ENCODE measurements at places on chromosomes 5 and 9.

DNA sequence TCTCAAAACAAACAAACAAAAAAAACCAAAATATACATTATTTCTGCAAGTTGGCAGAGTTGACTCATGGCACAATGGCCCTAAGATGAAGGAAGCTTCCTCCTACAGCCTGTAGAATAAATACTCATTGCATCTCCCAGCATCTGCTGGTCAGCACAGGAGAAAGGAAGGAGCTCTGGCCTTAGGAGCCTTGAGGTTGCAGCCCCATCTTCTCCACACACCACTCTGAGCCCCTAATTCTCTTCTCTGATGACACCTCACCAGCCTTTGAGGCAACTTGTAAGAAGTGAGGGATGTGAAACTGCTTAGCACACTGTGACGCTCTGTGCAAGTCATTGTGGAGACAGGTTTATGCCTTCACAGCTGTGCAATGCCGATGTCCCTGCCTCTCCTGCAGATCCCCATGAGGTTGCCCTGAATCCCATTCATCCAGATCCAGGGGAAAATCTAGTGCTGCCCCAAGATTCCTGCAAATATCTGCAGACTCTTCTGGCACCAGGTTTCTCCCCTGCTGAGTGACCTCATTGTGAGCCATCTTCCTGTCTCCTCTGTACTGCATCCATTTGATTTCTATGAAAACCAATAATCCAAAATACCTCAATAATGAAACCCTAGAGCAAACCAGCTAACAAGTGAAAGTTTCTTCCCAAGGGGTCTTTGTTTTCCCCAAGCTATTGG lies 65.3 kb upstream of the TGFBR1 start:
- DNase-seq, result no peak

- DNase-seq, result no peak
These were observed 252.9 kb upstream of the SLC24A2 start for GRCh38 chr9:20041697-20042081.

DNA sequence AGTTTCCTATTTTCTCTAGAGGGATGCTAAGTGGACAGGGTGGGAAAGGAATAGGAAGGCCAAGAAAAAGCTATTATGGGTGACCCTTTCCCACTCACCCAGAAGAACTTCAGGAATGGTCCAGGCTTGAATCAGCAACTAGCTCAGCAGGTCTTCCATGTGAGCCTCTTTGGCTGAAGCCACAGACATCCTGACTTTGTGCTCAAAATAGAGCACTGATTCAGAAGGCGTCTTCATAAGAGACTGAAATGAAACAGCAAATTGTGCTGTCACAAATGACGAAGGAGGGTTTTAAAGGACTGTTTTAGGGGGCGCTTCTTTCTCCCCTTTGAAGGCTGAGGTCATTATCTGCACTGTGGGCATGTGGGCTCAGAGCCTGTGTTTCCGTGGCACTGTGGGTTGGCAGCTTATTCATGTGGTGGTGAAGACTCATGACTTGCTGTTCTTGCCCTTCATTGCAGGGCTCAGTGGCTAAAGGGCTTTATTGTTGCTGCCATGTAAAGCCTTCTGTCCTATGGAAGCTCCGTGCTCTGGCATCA lies 65.8 kb upstream of the NFIL3 start:
- no peak for DNase-seq

DNA sequence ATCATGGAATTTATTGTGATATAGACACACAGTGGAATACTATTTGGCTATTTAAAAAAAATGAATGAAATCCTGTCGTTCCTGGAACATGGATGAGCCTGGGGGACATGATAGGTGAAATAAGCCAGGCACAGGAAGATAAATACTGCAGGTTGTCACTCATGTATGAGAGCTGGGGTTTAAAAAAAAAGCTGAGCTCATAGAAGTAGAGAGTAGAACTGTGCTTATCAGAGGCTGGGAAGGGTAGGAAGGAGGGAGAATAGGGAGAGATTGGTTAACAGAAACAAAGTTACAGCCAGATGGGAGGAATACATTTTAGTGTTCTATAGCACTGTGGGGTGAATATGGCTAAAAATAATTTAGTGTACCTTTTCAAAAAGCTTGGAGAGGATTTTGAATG lies 200.6 kb upstream of the NR4A3 start:
- DNase-seq, result no peak

DNA sequence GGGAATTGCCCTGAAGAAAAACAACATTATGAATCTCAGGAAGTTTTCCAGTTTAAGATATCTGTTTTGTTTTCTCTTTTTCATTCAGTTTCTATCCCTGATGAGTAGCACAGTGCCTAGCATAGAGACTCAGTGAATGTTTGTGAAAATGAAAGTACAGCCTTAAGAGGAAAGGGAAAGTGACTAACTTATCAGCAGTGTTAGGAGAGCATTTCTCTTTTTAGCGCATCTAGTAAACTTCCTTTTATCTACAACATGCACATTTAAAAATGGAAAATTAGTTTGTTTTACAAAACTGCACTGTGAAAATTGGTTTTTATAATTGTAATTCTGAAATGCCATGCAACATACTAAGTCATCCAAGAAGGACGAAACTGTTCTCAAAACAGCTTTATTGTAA lies 110.8 kb downstream of the SMARCA2 start:
- no peak for DNase-seq

- no peak for DNase-seq
These were observed 33.9 kb downstream of the TRIP13 start for GRCh38 chr5:926417-927171.

- no peak for DNase-seq
These were observed 17.9 kb downstream of the OR13J1 start for GRCh38 chr9:35852267-35852815.

- no peak for DNase-seq
These were observed 898.5 kb upstream of the SEMA6A start for GRCh38 chr5:117473165-117473564.

DNA sequence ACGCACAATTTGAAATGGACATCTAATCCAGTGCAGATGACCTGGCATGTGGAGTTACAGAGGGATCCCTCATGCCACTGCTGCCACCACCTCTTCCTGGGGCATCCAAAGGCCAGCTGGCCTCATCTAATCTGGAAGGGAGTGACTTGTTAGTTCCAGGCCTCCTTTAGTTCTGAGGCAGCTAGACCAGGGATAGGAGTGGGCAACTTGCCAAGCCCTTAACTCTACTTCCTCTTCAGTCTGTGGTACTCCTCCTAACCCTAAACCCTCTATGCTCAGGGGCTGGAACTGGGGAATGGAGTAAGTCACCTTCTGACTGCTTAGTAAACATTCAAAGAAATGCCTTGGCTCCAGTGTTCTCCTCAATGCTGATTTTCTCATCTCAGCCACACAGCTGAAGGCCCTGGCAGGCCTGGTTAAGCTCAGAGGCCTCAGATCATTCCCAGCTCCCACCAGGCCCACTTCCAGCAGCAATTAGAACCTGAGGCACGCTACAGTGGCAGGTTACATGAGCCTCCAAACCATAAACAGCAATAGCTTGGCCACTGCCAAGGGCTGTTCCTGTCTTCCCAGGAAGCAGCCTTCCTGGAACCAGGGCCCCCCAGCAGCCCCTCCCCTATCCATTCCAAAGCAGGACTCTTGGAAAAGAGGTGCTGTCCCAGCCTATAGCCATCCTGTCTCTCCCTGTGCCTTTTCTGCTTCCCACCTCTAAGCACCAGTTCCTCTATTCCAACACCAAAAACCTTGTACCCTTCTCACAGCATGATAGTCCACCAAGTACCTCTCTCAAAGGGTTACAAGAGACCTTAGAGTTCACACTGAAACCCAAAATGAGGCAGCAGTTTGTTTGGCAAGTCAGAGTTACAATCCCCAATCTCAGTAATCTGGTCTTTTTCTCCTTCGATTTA lies 2.0 kb downstream of the EIF4EBP3 start:
- no peak for DNase-seq

GRCh38 chr9:122200960-122201595 lies 27.7 kb downstream of the LHX6 start:
- DNase-seq, result no peak

DNA sequence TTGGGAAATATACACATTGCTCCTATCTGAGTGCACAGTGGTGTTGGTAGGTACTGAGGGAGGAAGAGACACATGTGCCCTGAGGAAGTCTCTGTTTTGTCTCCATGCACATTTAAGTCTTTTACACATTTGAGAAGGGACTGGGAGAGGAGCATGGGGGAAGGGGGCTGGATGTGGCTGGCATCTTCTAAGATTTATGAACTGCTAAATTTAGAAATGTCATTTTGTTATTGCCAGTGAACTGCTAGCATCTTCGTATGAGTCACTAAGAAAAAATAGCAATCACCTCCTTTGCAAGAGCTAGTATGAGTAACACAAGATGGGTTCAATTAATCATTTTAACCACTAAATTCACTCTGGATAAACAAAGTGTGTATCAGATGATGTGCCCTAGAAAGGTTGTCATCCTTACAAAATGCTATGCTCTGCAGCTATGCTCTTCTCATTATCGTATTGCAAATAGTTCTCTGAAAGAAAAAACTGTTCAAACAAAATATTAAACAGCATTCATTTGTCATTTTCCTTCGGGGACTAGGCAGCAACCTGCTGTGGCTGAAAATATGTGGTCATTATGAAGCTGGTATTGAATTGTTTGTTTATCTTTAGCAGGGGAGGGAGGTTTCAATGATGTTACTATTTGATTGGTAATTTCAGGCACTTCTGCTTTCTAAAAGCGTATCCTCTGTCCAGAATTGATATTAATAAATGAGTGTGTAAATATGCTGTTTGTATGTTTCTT lies 236.5 kb downstream of the DMRTA1 start:
- DNase-seq, result no peak

- no peak for DNase-seq
These were observed 190.6 kb downstream of the MAT2B start for GRCh38 chr5:163695830-163696578.

- no peak for DNase-seq
These were observed 15.4 kb upstream of the C9 start for GRCh38 chr5:39379693-39380092.

DNA sequence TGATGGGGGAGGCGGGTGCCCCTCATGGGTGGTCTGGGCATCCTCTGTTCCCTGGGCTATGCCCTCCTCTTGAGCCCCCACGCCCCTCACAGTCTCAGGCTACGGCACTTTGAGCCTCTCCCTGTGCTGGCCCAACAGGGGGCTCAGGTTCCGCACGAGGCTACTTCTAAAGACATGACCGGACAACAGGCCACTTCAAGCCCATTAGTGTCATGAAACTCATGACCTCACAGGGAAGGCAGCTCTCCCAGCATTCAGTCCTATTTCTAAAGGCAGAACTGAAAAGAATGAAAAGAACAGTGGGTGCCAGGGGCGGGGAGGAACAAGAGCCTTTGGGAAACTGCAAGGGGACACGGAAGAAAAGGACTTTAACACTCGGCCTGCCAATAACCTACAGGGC lies 45.0 kb downstream of the COL23A1 start:
- DNase-seq, result no peak

- DNase-seq, result no peak
These were observed 17.9 kb upstream of the NOTCH1 start for GRCh38 chr9:136563646-136564325.

GRCh38 chr5:181204113-181204825 lies 727 bp downstream of the TRIM7 start:
- no peak for DNase-seq

DNA sequence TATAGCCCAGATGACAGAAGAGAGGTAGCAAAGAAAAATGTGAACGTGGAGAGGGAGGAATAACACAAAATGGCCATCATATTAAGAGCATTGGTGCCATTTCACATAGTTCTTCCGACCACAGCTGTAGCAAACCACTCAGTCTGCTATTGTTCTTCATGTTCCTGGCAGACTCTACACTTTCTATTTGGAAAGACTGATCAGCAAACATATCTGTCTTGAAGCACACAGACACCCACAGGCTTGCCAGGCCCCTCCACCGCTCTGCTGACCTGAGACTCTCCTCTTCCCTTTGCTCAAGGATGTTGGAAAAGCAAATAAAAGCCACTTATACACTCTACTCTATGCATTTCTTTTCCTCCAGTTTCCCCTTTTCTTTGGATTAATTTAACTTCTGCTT lies 298.0 kb downstream of the FBXL7 start:
- no peak for DNase-seq

Data from activated CD4-positive, CD25-positive, alpha-beta regulatory T cell treated with anti-CD3 and anti-CD28 coated beads, Interleukin-2, amount 50 U/mL, for 72 hours (primary cell).